Omental fat pad (tissue), 4 donors: ENCODE measurements at places on chromosomes 3 and 15.

DNA sequence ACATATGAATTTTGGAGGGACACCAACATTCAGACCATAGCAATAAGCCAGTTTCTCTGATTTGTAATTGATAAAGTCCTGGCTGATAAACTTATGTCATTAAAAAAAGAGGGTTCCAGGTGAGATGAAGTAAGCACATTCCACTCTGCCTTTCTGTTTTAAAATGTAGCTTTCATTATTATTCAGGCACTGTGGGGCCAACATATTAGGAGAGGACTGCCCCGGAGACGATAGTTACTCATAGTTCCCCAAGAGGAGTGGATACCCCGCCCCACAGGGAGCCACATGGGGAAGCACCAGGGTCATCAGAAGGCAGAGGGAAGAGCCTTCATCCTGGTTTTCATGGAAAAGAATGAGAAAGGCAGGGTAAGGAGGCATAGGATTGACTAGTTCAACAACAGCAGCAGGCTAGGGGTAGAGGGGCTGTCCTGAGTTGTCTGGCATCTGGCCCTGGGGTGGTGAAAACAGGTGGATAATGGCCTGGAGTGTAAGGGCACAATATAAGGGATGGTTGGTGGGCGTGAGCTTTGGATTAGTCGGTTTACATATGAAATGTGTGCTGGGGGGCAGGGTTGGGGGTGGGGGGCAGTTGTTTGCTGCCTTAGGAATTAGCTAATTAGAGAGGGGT is 78.7 kb upstream of the PROK2 start:
- DNase-seq = no peak

- no peak for DNase-seq
These were observed 18.5 kb downstream of the PAQR9 start for GRCh38 chr3:142945023-142945422.

GRCh38 chr15:86570738-86571137 is 491.1 kb downstream of the AGBL1 start:
- DNase-seq = no peak

GRCh38 chr3:132037581-132037980 is 2.8 kb upstream of the CPNE4 start:
- no peak for DNase-seq
